ENCODE measurements at places on chromosomes 1 and 21.

GRCh38 chr1:66359269-66359668, 174.7 kb upstream of the SGIP1 start:
- no peak for DNase-seq

GRCh38 chr1:201633297-201633696, 94.4 kb downstream of the NAV1 start:
- DNase-seq, result no peak

- peak; percentile 79 for DNase-seq
These were observed 17.1 kb upstream of the EPHA2 start for GRCh38 chr1:16172964-16173446.

DNA sequence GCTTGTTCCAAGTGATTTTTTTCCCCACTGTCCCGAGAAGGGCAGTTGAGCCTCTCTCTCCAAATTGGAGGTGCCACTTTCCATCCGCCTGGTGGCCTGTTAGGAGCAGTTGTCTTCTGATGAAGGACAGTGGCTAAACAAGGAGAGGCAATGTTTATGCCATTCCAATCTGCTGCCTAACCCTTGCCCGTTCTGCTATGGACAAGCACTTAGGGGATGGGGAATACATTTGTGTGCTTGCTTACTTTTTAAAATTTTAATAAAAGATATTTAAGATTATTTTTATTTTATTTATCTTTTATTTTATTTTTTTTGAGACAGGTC, 12.0 kb downstream of the COQ8A start:
- no peak for DNase-seq

DNA sequence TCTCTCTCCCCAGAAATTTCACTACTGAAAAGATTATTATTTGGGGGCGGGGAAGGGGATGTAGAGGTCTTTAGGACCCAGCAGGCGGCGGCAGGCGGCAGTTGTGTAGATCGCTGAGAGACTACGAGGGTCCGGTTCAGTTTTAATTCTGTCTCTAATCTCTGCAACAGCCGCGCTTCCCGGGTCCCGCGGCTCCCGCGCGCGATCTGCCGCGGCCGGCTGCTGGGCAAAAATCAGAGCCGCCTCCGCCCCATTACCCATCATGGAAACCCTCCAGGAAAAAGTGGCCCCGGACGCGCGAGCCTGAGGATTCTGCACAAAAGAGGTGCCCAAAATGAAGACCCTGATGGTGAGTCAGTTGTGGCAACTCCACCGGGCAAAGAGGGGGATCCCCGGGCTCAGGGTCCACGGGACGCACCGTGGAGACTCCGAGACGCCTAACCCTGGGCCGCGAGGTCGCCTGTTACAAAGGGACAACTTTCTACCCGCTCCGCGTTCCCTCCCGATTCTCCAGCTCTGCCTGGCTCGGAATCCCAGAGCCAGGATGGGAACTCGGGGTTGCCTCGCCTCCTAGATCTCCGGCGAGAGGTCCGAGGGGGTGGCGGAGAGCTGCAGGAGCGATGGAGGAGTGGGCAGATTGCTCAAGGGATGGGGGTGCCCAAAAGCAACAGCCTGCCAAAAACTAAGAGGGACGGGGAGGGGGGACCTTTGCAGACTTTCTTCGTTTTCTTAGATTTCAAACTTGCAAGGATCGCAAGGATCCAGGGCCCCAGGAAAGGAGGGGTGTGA, at the start of gene ST6GALNAC5:
Gene ST6GALNAC5 (plus strand): TSS at position 139 of the 789 bp plus-strand sequence.
- peak; percentile 74 for DNase-seq

DNA sequence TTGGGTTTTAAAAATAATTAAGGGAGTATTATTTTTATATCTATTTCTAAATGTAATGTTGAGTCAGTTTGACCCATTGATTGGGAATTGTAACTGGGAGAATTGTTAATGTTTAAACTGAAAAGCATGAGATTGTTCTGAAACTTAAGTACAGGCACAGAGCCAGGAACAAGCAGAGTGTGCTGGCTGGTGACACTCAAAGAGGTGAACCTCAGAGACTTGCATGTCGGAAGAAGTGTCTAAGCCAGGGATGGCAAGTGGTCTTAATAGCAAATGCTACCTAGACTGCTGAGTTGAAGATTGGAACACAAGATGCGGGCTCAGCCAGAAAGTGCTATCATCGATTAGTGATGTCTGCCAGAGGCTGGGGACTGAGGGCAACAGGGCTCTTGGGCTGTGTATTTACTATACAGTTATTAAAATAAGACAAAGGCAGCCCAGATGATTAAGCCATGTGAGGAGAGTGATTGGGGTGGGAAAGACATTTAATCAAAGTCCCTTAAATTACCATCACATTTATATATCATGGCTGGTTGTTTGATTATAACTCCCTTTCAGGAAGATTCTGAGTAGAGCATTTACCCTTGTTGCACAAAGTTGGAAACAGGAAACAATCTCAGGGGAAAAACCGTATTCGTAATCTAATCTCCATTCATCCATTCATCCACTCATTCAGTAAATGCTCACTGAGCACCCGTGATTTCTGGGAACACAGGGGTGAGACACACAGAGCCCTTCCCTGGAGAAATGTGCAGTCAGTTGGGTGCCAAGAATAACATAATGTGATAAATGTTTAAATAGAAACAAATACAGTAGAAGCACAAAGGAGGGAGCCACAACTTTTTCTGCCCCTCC, 42.8 kb downstream of the C8A start:
- DNase-seq, result peak; percentile 28

DNA sequence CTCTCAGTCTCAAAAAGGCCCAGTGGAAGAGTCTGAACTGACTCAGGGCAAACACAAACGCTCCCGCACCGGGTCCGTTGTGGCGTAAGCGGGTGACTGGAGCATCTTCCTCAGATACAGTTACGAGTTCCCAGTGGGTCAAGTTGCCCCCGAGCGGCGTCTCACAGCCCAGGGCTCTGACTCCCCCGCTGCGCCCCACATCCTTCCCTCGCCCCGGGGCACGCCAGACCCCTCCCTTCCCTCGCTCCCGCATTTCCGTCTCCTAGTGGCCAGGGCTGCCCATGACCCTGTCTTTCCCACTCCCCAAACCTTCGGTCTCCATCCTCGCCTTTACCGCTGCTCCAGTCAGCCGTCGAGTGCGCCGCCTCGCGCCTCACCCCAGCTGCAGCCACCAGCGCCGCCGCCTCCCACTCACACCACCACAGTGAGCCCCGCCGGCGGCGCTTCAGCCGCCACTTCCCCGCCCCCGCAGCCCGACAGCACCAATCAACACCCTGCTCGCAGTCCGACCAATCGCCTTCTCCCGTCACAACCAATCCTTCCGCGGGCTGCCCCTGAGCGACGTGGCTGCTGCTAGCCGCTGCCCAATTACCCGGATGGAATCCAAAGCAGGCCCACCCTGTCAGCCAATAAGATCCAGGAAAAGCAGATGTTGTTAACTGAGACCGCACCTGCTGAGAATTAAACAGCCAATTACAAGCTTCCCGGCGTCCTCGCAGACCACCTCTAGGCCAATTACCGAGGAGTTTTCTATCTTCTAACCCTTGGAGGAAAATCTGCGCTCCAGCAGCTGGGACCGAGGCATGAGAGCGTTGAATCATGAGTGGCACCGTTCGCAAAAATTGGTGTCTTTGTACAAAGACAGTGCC, at the start of gene TDRKH:
Gene TDRKH (minus strand): TSS at position 430 of the 869 bp plus-strand sequence. CDS start 7,478 bp downstream, outside the sequence.
- DNase-seq, result peak; percentile 100

- DNase-seq, result peak; percentile 23
These were observed 28.9 kb downstream of the ITLN2 start for GRCh38 chr1:160925652-160926244.

DNA sequence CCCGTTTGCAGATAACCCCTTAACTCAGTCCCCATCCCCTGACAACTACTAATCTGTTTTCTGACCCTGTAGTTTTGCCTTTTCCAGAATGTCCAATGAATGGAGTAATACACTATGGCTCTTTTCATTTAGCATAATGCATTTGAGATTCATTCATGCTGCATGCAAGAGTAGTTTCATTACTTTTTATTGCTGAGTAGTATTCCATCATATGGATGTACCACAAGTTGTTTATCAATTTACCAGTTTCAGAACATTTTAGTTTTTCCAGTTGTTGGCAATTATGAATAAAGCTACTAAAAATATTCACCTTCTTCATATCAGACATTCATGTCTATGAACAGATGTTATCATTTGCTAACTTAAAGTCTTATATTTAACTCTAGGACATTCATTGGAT, 45.3 kb downstream of the STXBP3 start:
- no peak for DNase-seq

DNA sequence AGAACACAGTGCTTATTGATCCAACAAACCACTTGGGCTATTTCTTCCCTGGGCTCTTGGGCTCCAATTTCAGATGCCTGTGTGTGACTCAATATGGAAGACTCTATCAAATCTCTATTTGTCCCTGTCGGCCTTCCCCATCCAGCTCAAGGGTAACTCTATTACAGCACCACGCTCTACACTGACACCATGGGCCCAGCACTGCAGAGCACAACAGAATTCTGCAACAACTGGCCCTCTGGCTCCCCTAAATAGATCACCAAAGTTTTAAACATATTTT, 51.7 kb downstream of the CAPZB start:
- peak; percentile 63 for DNase-seq

All from iris pigment epithelial cell (primary cell).